ENCODE measurements at places on chromosomes 16 and 17.
A peak's percentile ranks its signal among the peaks of the same experiment; 100 is the strongest.

DNA sequence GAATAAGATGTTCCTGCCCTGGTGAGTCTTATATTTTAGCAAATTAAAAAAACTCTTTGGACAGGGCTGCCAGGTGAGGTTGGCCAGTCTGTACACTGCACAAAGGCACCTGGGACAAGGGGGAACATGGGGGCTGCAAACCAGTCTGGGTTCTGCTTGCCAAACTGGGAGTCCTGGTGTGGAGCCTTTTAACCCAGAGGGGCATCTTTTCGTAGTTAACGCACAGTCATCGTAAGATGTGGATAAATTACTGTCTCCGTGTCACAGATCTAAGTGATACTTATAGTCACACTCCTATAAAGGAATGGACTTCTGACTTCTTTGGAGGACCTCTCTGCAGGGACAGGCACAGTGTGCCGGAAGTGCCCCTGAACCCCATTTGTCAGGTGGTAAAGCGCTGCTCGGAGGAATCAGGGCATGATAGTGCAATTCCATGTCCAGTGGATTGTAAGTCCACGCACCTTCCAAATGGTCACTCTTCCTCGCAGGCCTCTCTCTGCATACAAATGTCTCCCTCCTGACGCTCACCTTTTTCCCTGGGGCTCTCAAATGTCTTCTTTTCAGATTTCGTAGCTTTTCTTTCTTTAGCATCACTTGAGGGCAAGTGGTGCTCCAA, 14.7 kb downstream of the DEXI start:
- DNase-seq: no peak

- peak; percentile 59 for DNase-seq
These were observed 313 bp downstream of the UBTF start for GRCh38 chr17:44219108-44219615.

GRCh38 chr17:82234211-82235055, 5.6 kb downstream of the SLC16A3 start:
- no peak for DNase-seq

DNA sequence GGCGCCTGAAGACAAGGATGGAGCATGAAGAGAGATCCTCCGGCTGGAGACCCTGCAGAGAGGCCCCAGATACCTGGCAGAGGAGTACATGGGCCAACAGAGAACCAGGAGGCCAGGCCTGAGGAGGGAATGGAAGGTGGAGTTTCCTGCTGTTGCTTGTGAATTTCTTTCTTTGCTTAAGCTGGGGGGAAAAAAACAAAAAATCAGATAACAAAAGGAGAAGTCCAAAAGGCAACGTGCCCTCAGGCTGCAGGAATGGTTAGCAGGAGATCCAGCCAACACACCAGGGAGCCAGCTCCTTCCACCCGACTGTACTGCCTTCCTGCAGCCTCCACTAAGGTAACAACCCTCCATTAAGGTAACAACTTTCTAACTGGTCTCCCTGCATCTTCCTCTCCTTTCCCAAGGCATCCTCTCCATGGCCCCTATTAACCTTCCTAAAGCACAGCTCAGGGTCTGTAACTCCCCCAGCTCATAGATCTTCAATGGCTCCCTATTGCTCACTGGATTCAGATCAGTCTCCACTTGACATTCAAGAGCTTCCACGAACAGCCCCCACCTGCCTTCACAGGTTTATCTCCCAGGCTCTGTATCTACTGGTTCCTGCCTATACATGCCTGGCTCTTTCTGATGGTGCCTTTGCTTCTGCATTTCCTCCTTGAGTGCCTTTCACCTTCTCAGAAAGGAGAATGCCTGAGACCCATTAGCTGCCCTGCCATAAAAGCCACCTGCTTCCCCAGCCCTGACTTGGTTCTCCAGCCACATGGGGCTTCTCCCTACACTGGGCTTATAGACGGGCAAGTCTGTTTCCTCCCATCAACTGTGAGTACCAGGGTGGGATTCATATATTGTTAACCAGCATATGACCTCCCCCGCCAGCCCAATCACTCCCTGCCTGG, 725 bp upstream of the ARL5C start:
- no peak for DNase-seq

DNA sequence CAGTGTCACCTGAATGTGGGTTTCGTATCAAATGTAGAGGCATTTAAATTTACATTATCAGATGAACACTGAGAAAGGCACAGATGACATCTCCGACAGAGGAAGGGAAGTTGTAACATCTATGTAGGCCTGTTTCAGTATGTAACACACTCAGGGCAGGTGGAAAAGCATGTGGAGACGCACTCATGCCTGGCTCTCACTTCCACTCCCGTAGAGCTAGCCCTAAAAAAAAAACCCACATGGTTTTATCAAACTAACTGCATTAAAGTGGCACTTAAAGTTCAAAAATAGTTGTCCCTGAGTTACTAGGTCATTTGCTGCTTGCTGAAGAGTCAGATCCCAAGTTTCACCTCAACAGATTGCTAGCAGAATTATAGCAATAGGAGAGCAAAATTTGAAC, 6.1 kb upstream of the ANKFY1 start:
- DNase-seq: no peak

DNA sequence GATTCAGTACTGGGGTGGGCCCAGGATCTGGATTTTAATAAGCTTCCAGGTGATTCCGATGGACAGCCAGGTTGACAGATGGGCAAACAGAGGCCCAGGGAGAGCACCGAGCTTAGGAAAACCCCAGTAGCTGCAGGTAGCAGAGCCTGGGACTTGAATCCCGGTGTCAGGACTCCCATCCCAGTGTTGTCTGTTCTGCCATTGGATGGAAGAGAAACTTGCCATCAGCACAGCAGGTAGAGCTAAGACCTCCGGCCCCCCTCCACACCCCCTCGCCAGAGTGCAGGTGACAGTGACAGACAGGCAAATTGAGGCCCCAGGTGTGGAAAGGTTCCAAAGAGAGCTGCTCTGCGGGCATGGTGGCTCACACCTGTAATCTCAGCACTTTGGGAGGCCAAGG, 12.4 kb downstream of the KATNB1 start:
- no peak for DNase-seq

All from T1000 (cell line).